ENCODE measurements at places on chromosomes 1 and 21.

DNA sequence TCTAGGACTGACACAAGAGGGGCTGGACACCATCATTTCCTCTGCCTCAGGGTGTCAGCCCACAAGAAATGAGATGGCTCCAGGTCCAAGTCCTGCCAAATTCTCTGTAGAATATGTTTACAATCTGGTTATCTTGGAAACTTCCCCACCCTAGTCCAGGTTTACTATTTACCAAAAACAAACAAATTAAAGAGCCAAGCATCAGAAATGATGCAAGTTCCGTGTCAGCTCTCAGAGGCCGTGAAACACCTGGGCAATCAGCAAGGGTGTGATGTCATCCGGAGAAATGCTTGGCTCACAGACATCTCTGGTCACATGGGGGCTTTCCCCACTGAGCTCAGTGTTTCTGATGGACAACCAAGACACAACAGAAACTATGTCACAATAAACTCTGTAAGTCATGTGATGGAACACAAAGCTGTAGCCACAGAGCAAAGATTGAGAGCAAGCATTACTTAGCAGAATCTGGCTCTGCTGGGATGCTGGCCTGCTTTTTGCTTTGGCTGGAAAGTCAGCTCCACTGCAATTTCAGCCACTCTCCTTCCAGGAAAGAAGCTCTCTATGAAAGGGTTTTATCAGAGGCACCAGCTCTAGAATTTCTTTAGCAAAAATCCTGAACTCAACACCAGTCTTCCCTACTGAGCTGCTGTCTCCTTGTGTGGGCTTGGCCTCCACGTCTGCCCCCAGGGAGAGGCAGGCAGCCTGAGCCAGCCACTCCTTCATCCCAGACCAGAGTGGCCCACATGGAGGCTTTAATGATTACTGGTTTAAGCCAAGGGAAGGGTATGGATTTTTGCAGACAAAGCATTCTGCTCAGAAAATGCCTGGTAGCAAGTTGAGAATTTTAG is 55.9 kb downstream of the NENF start:
- no peak for DNase-seq

GRCh38 chr1:35112668-35113067 is 33.5 kb downstream of the ZMYM1 start:
- no peak for DNase-seq

GRCh38 chr1:29808141-29808995 is 572.0 kb downstream of the PTPRU start:
- no peak for DNase-seq

- peak; percentile 37 for DNase-seq
Measured at GRCh38 chr1:57133686-57134085, 167.9 kb upstream of the C8B start.

DNA sequence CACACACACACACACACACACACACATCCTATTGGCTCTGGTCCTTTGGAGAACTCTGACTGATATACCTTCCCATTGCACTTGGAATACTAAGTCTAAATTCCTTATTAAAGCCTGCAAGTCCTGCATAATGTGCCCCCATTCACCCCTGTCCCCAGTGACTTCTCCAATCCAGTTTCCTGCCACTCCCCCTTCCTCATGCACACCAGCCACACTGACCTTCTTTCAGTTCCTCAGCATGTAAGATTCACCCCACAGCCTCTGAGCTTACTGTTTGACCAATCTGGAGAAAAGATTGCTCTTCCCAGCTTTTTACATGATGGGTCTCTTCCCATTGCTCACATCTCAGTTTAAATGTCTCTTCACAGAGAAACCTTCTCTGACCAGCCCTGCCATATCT is 146.6 kb downstream of the TBX15 start:
- no peak for DNase-seq

DNA sequence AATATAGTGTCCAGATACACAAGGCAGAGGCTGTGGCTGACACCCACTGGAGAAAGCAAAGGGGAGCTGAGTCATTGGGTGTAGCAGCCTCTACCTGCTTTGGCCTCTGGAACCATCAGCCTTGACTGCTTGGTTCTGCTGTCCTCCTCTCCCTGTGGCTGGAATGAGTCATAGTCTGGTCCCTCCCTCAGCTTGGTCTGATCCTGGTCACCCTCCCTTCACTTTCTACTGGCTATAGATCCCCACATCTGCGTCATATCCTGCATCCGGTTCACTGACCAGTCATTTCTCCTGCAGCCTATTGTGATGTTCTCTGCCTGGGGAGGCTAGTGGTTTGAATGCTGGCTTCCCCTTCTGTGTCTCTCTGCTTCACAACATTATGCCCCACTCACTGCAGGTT is 372.8 kb upstream of the DAB1 start:
- DNase-seq = peak; percentile 9

GRCh38 chr1:197920067-197920396 is 2.9 kb downstream of the LHX9 start:
- DNase-seq = no peak

DNA sequence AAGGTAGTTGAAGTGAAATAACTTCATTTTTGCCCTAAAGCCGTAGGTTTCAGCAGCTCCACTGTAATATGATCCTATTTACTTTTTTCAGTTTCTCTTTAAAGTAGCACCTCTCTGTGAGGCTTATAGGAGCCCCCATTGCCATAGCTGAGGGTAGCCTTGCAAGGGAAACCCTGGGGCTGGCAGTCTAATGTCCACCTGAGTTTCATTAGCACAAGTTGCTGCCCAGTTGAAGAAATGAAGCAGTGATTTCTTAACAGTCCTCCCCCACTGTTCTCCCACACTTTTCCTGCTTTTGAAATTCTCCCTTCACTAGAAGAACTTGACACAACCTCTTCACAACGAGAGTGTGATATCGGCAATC is 1.5 kb downstream of the HMCN1 start:
- no peak for DNase-seq

- no peak for DNase-seq
Measured at GRCh38 chr1:198833706-198834503, 195.1 kb downstream of the PTPRC start.

All from non-pigmented ciliary epithelial cell (primary cell).